Astrocyte (in vitro differentiated cells and primary cell): ENCODE measurements at places on chromosomes 16 and 17. TPM values are rescaled to one million over a fixed set of nuclear protein-coding genes. Genes with fewer than 3 reads are reported as not detected.
A peak's percentile ranks its signal among the peaks of the same experiment; 100 is the strongest.

DNA sequence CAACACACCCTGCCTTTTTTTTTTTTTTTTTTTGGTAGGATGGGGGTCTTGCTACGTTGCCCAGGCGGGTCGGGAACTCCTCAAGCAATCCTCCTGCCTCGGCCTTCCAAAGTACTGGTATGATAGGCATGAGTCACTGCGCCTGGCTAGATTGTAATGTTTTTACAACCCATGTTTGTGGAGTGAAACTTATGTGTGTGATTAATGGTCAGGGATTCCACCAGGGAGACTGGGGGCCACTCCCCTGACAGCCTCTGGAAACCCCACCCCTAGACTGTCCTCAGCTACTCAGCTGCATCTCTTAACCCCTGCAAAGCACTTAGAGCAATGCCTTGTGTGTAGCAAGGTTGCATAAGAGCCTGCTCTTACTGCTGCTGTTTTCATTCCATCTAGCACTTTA is 220.5 kb downstream of the PARN start:
- DNase-seq = peak; percentile 93

DNA sequence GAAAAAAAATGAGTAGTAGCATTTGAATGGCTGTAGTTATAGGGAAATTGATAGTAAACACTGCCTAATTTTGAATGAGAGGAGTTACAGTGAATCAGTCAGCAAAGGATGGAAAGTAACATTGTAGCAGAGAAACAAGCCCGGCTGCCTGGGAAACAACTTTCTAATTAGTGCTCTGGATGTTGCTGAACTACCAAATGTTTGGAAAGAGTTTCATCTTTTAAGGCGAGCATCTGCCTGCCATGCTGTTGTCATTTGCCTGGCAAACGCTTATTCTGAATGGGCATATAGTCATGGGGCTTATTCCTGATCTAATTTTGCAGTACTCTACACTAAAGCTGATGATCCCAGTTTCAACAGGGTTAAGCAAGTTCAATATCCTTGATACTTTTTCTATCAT is 138.6 kb downstream of the CDH11 start:
- no peak for DNase-seq

Gene TERF2IP
- 57.4 and 65.7 TPM in 2 replicates for total RNA-seq

Gene ERBB2
- total RNA-seq = 64.0 and 70.4 TPM in 2 replicates

DNA sequence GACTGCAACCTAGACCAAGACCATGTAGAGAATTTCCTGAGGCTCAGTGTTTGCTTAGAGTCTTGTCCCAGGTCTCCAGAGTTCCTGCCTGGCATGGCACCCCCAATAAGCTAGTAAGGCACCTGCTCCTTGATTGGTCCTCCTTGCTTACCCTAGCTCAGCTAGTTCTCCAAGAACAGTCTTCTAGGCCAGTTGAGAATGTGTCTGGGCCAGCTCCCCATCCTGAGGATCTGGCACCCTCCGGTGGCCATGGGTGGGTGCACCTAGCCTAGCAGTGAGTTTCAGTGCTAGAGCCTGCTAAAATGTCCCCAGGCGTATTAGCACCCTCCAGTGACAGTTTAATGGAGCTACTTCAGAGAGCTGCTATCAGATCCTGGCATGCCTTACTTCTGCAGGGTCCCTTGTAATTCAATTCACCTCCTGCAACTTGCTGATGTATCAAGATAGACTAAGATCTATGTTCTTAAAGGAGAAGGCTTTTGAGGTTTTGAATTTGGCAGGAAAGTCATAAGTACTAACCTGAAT is 44.4 kb upstream of the MED13 start:
- DNase-seq = peak; percentile 65

Gene CLDN7
- total RNA-seq = 4.6 and 10.5 TPM in 2 replicates

GRCh38 chr17:67629971-67630320 is 87.8 kb upstream of the NOL11 start:
- DNase-seq = peak; percentile 30

DNA sequence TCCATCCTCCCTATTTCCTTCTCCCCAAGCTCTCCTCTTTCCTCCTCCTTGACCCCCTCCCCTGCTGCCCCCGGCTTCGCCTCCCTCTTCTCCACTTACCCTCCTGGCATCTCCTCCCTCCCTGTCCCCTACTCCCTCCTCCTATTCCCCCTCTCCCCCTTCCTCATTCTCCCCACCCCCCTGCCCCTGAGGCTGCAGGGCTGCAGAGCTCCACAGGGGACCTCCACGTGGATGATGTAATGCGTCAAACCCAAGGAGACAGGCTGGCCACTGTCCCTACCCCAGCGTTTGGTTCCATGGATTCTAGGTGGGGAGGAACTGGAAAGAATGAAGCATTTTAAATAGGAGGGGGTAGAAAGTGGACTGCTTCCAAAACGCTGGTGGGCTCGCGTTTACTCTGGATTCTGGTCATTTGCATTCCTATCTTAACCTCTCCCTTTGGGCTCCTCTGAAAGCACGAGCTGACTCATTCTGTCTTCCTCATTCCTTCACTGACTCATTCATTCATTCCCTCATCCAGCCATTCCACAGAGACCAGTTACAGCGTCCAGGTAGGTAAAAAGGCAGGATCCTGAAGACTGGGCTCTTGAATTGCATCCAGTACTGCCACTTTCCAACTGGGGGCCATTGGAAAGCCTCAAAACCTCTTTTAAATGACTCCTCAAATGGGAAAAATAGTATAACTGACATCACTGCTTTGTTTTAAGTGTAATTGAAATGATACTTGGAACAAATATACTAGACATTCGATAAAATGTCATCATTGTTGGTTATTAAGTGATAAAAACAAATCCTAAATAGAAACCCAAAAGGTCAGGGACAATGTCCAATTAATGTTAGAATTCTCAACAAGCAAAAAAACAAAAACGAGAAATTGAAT is 943 bp upstream of the COTL1 start:
- DNase-seq = peak; percentile 99

DNA sequence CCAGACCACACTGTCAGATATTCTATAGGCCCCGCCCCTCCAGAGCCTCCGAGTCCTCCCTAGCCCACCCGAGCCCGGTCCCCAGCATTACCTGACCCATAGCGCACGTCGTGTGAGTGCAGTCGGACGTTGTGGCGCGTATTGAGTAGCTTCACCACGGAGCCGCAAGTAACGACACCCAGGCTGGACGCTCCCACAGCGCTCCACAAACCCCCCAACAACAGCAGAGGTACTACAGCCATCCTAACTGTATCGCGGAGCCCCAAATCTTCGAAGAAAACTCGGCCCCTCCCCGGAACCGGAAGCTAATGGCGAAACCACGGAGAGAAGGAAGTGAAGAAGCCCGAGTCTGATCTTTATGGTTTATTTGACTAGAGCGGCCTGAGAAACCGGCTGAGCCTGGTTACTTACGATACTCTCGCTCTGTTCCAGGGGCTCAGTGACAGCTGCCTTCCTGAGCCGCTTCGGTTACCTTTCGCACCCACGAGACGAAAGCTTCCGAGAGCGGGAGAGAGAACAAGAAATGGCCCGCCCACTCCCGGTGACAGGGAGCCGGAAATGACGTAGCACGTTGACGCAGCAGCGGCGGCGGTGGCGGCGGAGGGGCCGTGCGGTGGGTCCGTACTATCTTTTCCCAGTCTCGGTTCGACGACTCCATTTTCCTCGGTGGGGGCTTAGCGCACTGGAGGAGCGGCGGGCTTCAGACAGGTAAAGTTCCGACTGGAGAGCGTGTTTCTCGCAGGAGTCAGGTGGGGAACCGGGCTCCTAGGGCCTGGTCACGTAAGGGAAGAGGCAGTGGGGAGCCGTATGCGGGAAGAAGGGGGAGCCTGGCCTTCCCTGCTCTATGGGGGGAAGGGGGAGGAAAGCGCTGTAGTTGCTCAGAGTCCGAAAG is at the start of the genes SDF2 and SUPT6H:
Gene SDF2 (minus strand): TSS at position 272 of the 892 bp plus-strand sequence. CDS start 30 bp downstream, at position 242.
Gene SUPT6H (plus strand): TSS at position 571 of the 892 bp plus-strand sequence. CDS start 11,197 bp downstream, outside the sequence.
- peak; percentile 67 for DNase-seq

DNA sequence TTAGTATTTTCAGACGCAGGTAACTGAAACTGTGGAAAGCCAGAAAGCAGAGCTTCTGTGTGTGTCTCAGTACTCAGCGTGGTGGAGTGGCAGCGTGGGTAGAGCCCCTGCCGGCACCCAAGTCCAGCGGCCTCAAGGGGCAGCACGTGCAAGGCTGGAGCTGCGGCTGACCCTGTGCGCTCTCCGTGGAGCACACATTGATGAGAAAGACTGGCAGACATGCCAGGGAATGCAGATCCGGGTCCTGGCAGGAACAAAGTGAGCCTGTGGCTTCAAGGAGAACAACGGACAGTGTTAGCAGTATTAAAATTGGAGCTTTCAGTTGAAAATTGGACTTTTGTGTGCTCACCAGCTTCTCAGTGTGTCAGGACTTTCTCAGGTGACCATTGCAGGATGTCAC is 23.3 kb downstream of the ZC3H18 start:
- no peak for DNase-seq

Gene HOXB3
- not detected in 2 replicates for total RNA-seq

GRCh38 chr16:22671301-22672076 is 142.5 kb upstream of the HS3ST2 start:
- no peak for DNase-seq
